ENCODE measurements at places on chromosomes 13 and 19.
A peak's percentile ranks its signal among the peaks of the same experiment; 100 is the strongest.

- peak; percentile 32 for DNase-seq
These were observed 47.2 kb downstream of the RFX2 start for GRCh38 chr19:6062961-6063575.

GRCh38 chr13:67772807-67773453 lies 542.8 kb upstream of the PCDH9 start:
- no peak for DNase-seq

DNA sequence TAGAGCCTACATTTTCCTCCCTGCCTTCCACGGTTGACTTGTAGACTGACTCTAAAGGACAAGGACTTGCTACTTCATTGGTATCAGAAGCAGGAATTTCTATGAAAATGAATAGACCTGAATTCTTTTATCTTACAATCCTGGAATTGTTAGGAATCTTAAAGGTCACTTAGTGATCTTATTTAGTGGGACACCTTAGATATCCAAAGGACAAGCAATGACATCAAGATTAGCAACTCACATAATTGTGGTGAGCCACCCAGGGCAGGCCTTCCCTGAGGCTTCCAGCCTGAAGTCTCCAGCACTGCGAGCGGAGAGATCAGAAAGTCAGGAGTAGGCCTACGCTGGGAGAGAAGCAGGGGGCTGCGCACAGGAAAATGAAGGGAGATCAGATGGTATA lies 37.8 kb downstream of the KLF5 start:
- DNase-seq, result peak; percentile 65

- no peak for DNase-seq
These were observed 173.9 kb downstream of the FOXO1 start for GRCh38 chr13:40492511-40492910.

DNA sequence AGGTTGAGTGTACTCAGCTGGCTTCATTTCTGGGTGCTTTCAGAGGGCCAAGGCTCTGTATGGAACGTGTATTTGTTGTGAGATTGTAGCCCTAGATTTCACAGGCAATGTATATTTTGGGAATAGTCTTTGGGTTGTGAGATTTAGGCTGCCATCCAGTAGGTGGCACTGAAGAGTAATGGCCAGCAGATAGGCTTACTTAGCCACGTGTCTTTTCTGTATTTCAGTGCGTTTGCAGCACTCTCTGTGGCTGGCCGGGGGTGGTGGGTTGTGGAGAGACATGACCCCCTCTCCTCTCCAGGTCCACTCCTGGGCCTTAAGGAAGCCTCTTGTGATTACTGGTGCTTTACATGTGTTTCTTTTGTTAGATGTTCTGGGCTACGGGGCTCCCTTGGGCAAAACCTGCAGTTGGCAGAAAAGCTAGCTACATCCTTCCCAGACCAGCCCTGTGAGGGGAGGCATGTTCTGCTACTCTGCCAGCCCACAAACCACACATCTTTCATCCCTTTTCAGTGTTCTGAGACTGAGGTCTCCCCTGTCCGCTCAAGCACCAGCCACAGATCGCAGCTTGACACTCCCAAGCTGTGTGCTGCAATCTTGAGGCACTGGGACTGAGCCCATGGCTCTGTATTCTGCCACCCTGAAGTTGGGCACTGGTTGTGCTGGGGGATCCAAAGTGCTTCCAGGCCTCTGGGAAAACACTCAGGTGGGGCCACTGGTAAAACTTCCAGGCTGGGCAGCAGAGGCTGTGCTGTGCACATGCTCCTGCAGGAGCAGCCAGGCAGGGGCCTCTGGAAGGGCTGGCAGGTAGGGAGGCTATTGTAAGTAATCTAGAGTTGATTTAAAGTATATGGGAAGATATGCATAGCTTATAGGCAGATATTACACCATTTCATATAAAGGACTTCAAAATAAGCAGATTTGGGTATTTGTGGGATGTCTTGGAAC lies 1096.8 kb upstream of the PCDH20 start:
- DNase-seq, result peak; percentile 70

Data from islet precursor cell (in vitro differentiated cells).